ENCODE measurements at places on chromosomes 2 and 18.
A peak's percentile ranks its signal among the peaks of the same experiment; 100 is the strongest.

GRCh38 chr18:31825772-31826171 is 65.1 kb upstream of the SLC25A52 start:
- no peak for DNase-seq

DNA sequence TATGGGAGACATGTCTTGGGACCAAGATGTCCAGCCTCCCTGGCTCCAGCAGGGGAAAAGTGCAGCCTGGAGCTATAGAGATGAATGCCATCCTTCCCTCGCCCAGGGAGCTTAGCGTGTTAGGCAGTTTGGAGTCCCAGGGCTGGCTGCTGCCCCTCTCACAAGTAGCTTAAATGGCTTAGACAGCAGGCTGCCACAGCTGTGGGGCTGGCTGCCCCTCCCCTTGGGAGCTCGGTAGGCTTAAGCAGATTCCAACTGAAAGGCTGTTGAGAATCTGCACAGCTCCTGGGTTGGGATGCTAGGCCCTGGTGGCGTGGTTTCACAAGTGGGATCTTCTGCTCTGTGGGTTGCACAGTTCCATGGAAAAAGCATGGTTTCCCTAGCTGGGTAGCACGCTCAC is 940.5 kb upstream of the DDX18 start:
- DNase-seq, result no peak

GRCh38 chr2:109649736-109650695 is 35.9 kb downstream of the SOWAHC start:
- no peak for DNase-seq

DNA sequence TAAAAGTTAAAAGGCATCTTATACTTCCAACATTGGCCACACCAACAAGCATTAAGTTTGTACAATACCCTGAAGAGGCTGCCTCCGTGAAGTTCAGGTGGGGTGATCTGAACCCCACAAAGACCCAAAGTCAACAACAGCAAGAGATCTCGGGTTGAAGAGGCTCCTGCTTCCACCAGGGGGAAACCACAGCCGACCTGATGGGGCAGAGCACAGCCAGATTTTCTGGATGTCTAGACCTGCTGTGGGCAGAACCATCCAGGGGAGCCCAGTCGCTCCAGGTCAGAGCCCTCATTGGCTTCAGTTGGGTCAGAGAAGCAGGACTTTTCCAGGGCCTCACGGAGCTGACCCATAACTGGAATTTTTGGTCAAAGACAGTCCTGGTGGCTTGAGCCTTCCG is 66.5 kb upstream of the ACKR3 start:
- no peak for DNase-seq

- peak; percentile 38 for DNase-seq
Observed at GRCh38 chr2:118102433-118103082, 14.3 kb downstream of the INSIG2 start.

DNA sequence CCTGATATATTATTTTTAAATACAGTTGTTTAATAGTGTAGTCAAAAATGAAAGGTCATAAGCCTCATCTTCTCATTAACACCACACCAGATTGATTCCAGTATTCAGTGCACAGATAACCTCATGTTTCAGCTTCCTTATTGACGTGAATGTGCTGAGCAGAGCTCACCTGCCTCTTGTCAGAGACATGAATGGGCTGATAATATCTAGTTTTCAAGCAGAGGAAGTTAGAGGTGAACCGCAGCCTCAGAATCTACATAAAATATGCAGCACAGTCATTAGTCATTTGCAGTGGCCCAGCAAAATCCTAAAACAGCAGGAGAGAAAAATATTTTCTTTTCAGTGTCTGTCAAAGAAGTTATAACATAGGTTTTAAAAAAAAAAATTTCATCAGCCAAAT is 216.2 kb downstream of the GBX2 start:
- peak; percentile 16 for DNase-seq

DNA sequence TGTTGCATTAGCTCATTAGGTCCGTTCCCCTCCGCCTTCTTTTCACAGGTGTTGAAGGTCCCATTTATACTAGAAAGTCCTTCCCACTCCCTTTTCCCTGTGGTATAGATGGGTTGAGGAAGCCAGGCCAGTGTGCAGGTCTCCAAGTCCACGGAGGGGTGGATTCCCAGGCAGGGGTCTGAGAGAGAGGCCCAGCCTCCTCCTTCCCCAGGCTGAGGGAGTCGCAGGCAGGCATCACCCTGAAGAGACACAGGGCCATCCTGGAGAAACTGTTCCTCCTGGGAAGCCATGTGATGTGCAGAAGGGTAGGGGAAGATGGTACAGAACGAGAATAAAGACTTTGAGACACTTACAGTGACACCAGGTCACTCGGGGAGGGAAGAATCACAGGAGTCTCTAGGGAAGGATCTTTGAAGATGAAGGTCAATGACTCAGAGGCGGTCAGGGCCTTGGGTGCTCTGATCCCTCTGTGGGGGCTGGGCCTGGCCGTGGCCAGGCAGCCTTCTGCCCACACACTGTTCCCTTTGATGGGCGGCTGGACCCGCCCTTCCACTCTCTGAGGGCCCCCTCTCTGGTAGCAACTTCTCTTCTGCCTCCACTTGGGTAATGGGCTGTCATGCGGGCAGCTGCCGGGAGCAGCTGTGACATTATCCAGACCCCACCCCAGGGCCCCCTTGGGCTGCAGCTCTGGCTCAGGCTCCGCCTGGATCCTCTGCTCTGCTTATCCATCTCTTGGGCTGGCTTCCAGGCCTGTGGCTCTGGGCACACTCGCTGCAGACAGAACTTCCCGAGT is 45.1 kb downstream of the RHOB start:
- no peak for DNase-seq

- DNase-seq, result peak; percentile 97
Observed at GRCh38 chr2:137928547-137929518, 35.4 kb upstream of the HNMT start.

- DNase-seq, result peak; percentile 56
Observed at GRCh38 chr2:43051338-43051737, 175.1 kb downstream of the ZFP36L2 start.

DNA sequence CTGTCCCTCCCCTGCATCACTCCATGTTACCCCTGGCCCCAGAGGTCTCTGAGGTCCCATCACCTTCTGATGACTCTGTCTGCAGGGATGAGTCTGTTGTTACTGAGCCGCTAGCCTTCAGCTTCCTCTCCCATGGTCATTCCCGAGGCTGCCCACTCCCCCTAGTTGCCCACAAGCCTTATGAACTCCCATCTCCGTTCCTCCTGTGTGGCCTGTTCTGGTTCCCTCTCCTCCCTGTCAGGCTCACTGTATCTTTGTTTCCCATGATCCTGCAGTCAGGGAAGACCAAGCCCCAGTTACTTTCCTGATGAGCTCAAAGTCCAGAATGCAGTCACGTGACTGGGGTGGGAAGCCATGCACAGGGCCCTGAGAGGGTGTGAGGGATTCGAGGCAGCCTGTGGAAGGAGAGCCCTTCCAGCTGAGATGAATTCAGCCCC is 39.5 kb downstream of the INPP4A start:
- no peak for DNase-seq

GRCh38 chr2:29304399-29305060 is 189.3 kb downstream of the CLIP4 start:
- DNase-seq, result peak; percentile 37

DNA sequence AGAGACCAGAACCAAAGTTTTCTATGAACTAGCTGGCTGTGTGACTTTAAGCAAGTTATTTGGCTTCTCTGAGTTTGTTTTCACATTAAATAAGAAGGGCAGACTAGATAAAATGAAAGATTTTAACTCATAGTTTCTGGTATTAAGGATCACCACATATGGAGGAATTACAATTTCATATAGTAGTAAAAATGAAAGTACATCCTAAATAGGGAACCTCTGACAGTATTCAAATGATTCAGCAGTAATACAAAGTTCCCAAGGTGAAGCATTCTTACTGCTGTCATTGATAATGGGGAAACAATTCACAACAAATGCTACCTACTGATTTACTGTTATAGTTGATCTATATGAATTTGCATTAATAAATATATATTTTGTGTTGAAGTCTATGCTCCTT is 170.3 kb upstream of the VRK2 start:
- DNase-seq, result no peak

- DNase-seq, result no peak
Observed at GRCh38 chr2:182652326-182652725, 63.7 kb upstream of the DNAJC10 start.

DNA sequence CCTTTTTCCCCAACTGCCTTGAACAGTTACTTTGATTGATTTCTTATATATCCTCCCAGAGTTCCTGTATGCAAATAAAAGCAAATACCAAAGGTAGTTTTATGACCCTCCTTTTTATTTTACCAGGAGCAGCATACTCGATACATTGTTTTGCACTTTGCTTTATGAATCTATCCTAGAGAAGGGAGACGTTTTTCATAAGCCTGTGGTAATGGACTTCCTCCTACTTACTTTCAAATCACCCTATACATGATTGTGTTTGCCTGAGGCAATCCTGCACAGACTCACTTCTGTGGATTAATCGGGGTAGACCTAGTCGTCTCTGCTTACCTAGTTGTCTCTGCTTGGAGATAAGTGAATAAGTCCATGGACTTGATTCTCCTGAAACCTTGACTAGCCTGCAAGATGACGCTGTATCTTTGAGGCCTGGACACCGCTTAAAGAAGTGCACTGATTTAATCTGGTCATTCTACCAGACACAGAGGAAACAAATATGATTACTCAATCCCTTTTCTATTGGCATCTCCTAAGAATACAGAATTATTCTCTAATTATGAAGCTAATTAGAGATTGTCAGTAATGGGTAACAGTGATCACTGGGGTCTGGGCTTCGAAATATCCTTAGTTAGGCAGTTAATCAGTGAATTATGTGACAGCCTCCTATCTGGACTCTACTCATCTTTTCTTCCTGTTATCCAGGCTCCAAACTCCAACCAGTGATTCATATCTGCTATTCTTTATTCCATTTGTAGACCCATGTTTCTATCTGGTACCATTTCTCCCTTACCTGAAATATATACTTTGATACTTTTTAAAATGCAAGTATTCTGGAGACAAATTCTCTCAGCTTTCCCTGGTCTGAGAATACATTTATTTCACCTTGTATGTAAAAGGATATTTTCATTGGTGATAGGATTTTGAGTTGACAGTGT is 447.4 kb upstream of the TRIB2 start:
- no peak for DNase-seq

DNA sequence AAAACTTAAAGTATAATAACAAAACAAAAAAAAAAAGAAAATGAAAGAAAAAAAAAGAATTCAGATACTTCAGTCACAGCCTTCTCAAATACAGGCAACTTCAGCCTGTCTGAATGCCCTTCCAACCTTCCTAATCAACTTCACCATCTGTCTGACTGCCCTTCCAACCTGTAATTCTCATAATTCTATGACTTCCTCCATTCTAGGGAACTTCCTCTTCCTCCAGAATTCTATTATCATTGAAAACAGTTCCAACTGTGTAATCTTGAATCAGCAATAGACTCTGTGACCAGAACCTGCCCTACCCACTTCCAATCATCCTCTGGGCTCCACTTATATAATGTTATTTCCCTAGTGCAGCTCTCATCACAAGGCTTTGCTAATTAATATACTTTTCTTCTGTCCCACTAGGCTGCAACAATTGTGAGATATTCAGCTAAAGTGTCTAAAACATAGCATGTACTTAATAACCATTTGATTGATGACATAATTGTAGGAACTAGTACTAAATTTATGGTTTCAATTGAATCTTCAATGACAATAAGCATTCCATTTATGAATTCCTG is 127.3 kb downstream of the UPP2 start:
- DNase-seq, result no peak

Measured in fibroblast of skin of right biceps (primary cell).